Activated T-cell treated with anti-CD3 and anti-CD28 coated beads for 24 hours (primary cell): ENCODE measurements at places on chromosomes 1 and 21.

- DNase-seq = no peak
These were observed 1.6 kb upstream of the NKAIN1 start for GRCh38 chr1:31241321-31241720.

DNA sequence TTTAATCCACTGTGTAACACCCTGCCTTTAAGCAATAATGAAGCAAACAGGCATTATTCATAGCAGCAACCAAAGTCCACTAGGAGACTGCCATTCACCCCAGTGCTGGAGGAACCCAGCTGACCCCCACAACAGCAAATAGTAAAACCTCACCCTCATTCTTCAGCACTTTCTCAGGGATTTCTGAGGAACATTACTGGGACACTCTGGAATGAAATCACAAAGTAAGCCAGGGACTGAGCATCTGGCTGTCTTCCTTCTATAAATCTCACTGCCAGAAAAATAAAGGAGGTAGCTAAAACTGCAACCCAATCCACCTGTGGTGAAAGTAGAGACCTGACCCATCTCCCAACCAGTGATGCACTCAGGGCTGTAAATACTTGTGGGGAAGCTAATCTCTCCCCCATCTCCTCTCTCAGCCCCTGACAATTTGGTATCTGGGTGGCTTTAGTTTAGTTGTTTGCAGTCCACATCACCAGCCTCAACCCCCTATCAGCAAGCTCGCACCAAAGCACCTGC lies 47.1 kb downstream of the COL6A1 start:
- DNase-seq = no peak

DNA sequence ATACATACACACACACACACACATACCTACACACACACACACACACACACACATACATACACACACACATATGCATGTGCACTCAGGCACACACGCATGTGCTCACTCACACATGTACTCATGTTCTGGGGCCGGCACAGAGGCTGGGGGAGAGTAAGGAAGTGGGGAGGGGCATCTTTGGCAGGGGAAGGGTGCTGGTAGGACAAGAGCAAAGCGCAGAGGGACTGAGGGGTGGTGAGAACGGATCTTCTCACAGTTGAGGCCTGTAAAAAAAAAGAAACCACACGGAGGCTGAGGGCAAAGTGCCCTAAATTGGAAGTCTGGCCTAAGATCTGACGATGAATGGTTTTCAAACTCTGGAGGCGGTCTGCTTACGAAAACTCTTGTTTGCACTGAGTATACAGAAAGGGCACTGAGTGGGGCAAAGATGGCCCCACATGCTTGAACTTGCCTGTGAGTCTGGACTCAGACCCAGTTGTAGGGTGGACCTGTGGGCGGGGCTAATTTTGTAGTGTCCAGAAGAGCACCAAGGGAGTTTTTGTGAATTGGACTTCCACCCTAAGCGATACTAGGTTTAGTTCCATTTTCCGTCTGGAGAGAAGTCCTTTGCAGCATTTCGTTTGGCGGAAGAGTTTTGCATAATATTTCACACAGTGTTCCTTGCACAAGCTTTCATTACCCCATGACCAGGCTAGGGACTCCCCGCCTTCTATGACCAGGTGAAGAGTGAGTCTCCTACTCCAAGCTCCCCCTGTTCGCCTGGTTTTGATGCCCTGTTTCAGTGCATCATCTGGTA lies 79.3 kb upstream of the LYST start:
- no peak for DNase-seq

- no peak for DNase-seq
These were observed 506.8 kb upstream of the CAMK1G start for GRCh38 chr1:209076688-209077087.

DNA sequence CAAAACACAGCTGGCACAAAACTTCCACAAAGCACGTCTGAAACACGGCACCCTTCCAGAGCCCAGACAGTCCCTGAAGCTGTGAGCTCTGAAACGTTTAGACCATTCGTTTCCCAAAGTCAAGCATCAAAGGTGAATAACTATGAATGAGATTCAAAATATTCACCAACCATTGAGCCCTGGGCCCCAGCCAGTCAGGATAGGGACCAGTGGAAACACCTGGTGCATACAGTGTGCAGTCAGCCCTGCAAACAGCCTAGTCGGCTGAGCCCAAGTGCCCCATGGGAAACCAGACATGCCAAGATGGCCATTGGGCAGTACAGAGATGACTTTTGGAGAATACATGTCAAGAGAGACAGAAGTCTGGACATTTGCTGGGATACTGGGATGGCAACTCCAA lies 90.4 kb upstream of the EDN2 start:
- no peak for DNase-seq

GRCh38 chr1:168513656-168514404 lies 30.0 kb downstream of the XCL2 start:
- DNase-seq = no peak

DNA sequence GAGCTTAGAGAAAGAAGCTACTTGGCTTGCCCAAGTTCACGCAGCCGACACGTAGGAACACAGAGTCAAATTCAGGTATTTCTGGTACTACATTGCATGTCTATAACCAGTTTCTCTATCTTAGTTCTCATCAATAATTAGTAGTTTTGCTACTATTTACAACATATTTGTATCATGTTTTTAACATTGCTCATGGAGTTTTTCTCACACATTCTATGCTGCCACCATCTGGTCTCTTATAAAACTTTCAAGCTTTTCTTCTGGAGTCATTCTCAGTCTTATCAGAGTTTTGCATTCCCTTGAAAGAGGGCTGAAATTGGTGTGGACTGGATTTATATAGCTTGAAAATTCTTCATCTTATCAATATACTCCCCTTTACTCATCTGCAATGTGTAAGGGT lies 118.8 kb upstream of the PALMD start:
- DNase-seq = no peak
